ENCODE measurements at places on chromosomes 7 and 10.

DNA sequence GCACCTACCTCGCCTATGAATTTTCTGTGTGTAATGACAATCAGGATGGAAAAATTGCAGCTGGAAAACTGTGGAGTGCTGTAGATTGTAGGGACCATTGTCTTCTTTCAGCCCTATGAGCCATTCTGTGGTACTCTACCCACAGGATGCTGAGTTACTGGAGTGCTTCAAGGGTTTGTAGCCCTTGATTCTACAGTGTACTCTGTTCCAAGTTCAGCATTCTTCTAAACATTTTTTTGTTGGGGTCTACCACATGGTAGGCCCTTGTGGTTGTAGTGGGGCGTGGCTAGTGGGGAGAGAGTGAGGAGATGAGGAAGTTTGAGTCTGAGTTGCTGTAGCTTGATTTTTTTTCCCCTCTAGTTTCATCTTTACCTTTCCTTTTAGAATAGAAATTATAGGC is 33.5 kb downstream of the REEP3 start:
- DNase-seq = peak; percentile 16

DNA sequence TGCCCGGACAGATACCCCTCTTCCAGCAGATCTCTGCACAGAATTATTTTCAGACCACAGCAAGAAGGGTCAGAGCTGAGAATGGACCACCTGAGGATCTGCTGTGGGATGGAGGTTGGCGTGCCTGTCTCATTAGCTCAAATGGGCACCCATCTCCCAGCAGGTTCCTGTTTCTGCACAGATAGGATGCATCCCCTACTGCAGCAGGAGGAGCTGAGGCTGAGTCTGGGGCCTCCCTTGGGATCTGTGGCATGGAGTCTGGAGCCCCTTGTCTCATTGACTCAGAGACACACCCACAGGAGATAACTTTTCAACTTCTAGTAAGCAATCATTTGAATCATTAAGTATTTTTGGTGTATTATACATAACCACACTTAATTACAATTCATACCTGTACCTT is 212.7 kb downstream of the ADK start:
- no peak for DNase-seq

GRCh38 chr7:140877249-140877524 is 47.5 kb downstream of the BRAF start:
- no peak for DNase-seq

DNA sequence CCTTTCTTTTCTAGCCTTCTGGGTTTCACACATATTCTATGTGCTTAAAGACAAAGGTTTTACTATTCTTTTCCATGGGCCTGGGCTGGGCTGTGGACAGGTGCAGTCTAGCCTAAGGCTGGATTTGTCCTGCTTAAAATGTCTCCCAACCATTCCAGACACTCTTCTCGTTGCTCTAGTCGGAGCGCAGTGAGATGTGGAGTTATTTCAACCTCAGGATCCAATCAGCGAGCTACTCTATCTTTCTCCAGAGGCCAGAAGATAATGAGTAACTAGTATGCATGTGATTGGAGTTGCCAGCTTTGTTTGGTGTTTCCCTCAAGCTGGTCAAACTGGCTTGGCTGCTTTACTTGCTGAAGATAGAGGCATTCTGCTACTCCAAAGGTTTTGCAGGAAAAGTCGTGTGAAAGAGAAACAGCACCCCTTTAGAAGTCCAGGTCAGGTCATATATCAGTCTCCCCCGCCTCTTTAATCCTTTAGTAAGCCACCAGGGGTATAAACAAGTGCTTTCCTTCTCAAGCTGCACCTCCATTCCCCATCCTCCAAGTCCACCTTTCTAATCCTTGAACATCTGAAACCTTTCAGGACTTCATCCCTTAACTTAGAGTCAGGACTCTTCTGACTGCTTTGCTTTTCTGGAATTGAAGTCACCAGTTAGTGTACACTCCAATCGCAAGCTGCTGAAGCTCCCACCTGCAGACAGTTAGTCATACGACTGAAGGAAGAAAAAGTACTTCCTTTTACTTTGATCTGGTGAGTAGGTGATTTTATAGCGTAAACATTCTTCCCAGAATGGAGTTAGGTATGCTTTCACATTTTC is 78.8 kb downstream of the DNMBP start:
- no peak for DNase-seq

DNA sequence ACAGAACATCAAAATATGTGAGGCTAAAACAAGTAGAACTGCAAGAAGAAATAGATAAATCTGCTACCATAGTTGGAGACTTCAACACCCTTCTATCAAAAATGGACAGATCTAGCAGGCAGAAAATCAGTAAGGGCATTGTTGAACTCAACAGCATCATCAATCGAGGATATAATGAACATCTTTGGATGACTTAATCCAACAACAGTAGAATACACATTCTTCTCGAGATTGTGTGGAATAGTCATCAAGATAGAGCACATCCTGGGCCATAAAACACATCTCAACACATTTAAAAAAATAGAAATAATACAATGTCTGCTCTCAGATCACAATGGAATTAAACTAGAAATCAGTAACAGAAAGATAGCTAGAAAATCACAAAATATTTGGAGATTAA is 9.9 kb downstream of the IGFBP1 start:
- no peak for DNase-seq

DNA sequence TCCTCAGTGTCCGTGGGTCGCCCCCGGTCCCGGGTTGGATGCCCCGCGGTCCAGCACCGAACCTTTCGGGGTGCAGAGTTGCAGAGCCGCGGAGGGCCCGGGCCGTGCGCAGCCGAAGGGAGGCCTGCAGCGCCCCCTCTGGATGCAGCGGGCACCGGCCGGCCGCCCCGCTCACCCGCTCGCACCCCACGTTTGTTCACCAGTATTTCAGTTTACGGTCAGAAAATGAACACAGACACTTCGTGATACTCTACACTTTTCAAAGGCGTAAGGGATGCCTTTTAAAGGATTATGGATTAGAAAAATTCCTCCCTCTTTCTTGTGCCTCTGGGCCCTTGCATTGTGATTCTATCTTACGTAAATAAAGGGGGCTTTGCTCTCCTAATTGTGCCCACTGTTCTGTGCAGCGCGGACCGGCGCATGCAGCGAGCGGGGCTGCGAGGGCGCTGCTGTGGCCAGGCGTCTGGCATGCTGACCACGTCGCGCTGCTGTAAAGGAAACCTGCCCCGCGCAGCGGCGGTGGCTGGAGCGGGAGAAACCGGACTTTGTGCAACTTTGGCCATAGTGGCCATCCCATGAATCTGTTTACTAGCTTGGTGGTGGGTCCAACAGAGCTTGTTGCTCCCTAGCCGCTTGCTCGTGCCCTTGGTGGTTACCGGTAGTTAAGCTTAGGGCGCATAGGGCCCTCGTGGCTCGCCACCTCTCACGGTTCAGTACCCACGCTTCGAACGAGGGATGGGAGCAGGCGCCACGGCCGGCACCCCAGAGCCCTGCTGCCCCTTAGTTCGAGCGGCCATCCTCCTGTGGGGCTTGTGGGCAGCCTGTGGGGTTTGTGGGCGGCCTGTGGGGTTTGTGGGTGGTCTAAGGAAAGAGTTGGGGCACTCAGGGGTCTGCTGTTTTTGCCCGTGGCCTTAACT is 739 bp upstream of the MEST start:
- DNase-seq = peak; percentile 22

DNA sequence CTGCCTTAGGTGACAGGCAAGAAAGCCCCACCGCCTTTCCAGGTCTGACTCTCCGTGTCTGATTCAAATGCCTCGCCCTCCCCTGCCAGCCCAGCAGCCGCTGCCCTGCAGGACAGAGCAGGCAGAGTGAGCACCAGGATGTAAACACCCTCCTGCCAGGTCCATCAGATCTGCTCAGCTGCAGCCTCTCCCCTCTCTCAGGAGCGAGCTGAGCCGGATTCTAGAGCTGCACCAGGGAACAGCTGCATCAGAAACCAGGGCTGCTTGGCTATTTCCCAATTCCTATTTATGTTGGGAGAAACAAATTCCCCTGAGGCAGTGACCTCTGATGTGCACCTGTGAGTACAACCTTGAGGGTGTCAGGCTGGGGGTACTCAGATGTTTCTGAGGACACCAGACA is 121.5 kb upstream of the ZMIZ1 start:
- DNase-seq = no peak

GRCh38 chr10:72552857-72553256 is 73.0 kb downstream of the MICU1 start:
- DNase-seq = no peak

- no peak for DNase-seq
Measured at GRCh38 chr7:83918142-83918541, 269.2 kb upstream of the SEMA3E start.

DNA sequence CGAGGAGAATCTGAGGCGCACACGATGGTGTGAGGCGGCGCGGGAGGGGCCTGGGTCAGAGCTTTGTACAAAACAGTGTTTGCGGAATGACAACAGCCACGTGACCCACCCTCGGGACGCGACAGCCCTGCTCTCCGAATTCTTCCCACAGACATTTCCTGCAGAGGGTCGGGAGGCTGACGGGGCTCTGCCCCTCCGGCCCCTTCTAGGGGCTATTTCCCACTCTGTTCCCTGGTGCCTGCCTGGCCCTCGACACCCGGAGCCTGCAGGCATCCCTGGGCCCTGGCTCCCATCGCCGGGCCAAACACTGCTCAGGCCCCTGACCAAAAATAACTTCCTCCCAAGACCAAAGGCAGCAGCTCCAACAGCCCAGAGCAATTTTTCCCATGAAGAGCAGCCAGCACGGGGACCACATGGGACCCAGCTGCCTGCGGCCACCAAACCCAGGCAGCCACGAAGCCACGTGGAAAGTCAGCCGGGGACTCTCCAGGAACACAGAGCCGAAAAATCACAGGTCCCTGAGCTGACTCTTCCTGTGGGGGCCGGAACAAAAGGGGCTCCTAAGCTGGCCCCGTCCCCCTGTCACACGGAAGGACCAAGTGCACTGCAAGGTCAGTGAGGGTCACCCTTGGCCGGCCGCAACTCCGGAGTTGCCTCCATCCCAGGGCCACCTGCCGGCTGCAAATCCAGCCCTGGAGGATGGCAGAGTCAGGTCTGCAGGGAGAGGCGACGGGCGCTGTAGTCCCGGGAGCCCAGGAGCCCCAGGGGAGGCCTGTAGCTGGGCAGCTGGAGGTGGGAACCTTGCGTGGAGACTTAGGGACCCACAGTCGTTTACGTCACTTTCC is 42.0 kb downstream of the PAPOLB start:
- DNase-seq = no peak

- DNase-seq = no peak
Measured at GRCh38 chr7:120994512-120995410, 6.2 kb downstream of the CPED1 start.

DNA sequence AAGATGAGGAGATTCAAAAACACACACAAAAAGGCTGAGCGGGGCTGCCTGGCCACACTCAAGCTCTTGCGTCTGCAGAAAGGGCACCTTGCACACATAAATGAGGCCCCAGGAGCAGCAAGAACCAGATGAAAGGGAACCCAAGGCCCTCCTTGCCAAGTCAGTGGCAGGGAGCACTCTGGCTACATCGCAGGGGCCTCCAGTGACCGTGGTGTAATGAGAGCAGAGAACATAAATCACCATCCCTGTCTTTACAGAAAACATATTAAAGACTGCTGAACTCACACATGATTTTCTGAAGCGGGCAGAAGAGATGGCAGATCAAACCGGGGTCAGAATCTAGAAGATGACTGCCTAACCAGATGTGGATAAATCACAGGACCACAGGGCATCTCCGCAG is 80.5 kb downstream of the SLIT1 start:
- no peak for DNase-seq

DNA sequence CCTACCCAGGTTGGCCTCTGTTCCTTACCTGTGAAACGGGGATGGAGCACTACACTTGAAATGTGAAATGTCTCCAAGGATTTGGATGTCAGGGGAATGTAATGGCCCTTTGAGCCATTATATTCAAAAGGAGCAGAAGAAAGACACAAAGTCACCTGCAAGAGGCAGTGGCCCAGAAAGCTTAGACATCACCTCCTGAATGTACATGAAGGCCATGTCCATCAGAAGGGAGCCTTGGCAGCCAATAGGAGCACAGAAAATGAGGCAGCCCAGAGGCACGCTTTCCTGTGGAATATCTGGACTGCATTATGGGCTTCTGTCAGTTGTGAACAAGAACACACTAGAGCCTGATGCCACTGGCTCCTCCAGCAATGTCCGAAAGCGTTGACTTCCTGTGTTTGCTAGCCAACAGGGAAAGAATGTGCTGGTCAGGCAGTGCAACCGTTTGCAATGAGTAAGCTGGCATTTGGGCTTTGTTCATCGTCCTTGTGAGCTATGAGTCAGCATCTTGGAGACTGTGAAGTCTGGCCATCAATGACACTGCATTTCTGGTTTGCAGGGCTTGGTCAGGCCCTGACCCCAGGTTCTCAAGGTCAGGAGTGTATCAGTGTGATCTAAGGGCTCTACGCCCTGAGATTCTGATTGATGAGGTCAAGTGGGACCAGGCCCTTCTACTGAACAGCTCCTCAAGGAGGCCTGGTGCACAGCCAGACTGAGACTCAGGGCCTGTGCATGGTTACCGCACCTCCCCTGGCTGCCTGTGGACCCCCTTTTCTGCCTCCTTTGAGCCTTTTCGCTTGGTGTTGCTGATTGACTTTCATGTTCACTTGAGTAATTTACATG is 222.4 kb downstream of the RPS24 start:
- no peak for DNase-seq

GRCh38 chr10:44004913-44005787 is 356.5 kb upstream of the ZNF32 start:
- DNase-seq = no peak

DNA sequence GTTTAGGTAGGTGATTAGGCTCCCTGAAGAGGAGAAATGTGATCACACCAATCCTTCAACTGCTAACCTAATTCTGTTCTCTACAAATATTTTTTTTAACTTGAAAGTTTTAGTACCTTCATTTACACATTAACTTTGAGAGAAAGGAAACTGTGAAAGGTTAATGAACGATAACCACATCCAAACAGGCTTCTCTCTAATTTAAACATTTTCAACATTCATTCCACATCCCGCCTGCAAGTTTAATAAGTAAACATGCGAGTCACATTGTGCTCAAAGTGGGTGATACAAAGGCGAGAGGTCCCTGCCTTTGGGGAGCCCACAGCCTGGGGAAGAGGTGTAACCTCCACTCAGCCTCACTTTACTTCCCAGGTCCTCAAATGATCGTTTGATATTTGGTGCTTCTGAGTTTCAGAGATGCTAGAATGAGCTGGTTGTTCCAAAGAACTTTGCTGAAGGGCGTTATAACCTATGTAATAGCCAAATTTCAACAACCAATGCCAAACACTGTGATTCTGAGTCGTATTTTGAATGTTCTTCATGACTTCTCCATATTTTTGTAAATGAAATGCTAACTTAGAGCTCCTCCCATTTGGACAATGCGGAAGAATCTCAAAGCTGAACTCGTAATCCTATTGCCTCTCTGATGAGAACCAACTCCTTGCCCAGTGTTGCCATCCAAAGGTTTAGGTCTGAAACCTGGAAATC is 47.5 kb downstream of the DENND2A start:
- no peak for DNase-seq

DNA sequence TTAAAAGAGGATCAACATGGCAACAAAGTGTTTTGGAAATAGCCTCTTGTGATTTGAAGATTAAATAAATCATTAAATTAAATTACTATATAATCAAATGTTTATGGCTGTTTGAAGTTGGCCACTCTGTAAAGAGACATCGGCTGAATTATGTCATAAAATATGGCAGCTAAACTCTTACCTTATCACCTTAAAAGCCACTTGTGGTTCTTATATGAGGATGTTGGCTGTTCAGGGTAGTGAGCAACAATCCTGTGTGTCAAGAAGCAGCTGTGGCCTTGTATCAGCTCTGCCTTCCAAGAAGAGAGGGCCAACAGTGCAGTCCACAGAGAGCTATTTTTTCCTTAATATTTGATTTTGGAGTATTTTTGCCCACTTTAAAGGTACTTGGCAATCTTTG is 113.4 kb upstream of the CDK6 start:
- no peak for DNase-seq

GRCh38 chr7:104956753-104957450 is 57.1 kb upstream of the KMT2E start:
- peak; percentile 15 for DNase-seq

Measured in activated naive CD4-positive, alpha-beta T cell treated with Interleukin-2 at 50 U/mL for 16 hours (primary cell).